Frontal cortex (tissue), 4 donors: ENCODE measurements at places on chromosomes 1 and 21. TPM values are rescaled to one million over a fixed set of nuclear protein-coding genes. Genes with fewer than 3 reads are reported as not detected.

Gene ADAMTS5
- total RNA-seq: 1.6 TPM

Gene TMEM269
- 0.41 TPM for total RNA-seq

Gene KPRP
- not detected for total RNA-seq

Gene PGBD2
- 11.0 TPM for total RNA-seq

Gene KLHL21
- 8.2 TPM for total RNA-seq

DNA sequence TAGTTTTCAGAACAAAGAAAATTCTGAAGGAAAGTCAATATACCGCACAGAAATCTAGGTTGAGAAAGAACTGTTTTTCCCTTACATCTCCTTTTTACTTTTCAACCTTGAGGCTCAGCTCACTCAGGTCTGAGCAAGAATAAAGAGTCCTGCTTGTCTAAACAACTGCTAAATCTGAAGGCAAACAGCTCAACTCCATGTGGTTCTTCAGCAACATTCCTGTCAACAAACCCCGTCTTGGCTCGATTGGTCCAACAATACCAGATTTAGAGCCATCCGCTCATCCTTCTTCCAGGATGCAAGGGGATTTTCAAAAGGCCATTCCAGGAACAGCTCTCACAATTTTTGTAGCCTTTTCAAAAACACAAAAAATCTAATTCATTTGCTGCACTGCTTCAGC lies 119.8 kb downstream of the HLCS start:
- no peak for DNase-seq

DNA sequence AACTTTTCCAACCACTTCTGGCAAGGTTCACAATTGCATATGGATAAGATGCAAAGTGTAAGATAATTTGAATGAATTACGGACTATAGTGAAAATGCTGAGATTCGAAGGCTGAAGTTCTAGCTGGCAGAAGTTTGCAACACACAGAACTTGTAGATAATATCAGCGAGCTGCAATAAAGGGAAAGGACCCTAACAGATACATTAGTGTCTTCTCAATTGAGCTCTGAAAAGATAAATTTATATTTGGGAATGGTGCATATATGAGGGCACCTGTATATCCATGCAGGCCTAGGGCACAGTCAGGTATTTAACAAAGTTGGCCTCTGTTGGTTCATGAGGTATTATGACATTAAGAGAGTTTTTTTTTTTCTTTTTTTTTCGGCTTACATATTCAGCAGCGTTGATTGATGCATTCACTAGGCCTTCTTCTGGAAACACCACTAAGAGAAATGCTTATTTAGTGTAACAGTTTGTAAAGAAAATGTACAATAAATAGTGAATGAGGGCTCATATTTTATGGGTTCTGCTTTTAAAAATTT lies 2.2 kb downstream of the NFIA start:
- no peak for DNase-seq

DNA sequence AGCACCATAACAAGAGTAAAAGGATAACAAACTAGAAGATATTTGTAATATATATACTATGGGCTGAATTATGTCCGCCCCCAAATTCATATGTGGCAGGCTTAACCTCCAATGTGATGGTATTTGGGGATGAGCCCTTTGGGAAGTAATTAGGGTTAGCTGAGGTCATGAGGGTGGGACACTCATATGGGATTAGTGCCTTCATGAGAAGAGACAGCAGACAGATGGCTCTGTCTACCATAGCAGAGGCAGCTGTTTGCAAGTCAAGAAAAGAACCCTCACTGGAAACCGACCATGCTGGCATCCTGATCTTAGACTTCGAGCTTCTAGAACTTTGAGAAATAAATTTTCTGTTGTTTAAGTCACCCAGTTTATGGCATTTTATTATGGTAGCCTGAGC lies 303.6 kb downstream of the LMO4 start:
- DNase-seq: no peak

DNA sequence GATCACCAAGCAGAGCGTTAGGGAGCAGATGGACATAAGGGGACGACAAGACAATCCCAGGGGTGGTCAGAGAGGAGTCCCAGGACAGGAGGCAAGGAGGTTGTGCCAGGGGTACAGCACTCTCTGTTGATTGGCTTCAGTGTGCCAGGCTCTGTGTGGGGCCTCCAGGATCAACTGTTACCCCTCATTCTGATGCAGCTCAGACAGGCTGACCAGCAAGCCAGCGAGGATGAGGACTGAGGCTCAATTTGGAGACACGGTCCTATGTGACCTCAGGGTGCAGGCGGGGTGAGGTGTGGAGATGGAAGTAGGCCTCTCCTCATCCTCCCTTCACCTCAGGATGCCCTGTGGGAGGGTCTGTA lies 4.0 kb downstream of the HYI start:
- DNase-seq: no peak
